ENCODE measurements at places on chromosomes 11 and 22.

GRCh38 chr11:93028960-93029522, 59.6 kb downstream of the MTNR1B start:
- no peak for DNase-seq

DNA sequence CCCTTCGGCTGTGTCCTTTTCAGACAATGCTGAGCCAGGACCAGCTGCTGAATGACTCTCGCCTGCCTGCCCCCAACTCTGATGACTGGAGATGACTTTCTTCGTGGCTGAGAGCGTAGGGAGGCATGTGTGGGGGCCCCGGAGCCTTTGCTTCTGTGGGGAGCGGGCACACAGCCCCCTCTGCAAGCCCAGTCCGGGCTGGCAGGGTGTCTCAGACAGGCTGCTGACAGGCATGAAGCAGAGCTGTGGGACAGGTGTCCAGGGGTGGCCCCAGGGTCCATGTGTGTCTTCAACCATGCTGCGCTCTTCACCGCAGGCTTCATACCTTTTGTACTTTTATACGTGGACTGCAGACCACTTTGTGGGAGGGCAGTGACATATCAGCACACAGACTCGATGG, 16.6 kb downstream of the CYB5R2 start:
- no peak for DNase-seq

- DNase-seq: no peak
Observed at GRCh38 chr11:76526878-76527277, 82.1 kb downstream of the EMSY start.

DNA sequence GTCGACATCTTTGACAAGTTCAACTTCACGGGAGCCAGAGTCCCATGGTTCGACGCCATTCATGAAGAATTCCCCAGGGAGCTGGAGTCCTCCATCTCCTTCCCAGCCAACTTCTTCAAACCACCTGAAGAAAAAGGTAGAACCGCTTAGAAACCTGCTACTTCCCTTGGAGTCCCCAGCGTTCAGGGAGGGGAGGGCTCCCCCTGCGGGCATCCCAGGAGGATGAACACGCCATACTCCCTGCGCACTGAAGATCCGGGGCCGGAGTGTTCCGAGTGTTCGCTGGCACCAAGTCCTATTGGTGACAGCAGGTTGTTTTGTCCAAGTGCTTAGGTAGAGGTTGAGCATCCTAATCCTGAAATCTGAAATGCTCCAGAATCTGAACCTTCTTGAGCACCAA, 51.7 kb upstream of the PRODH start:
- no peak for DNase-seq

- DNase-seq: no peak
Observed at GRCh38 chr22:50687829-50688228, 15.2 kb downstream of the SHANK3 start.

- DNase-seq: no peak
Observed at GRCh38 chr11:1406571-1407485, 17.1 kb downstream of the BRSK2 start.

GRCh38 chr11:131792243-131792642, 421.8 kb downstream of the NTM start:
- DNase-seq: no peak

DNA sequence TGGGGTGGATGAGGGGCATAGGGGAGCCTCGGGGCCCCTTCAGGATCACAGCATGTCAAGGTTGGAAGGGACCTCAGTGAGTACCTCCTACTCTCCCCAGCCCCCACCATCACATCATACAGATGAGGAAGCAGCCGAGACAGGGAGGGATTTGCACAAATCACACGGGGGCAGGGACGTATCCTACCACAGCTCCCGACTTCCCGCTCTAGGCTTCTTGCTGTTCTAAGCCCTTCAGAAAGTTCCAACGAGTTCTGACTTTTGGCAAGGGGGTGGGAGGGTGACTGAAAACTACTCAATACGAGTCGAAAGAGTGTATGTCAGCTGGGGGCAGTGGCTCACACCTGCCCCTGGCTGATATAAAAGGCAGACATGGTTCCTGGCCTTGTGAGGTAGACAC, 4.7 kb upstream of the RAD9A start:
- no peak for DNase-seq

DNA sequence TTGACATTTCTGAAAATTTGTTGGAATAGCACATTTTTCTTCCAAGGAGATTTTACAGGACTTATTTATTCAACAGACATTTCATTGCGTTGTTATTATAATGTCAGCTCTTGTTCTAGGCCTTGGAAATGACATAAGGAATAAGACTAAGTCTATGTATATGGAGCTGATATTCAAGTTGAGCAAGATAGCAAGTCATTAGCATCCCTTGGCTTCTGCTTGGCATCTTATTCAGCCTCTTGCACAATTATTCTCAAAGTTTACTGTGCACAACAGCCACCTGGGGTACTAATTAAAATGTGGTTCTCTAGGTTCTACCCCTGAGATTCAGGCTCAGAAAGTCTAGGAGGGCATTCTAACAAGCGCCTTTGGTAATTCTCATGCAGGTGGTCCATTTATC, 304.8 kb upstream of the DDI1 start:
- DNase-seq: no peak

DNA sequence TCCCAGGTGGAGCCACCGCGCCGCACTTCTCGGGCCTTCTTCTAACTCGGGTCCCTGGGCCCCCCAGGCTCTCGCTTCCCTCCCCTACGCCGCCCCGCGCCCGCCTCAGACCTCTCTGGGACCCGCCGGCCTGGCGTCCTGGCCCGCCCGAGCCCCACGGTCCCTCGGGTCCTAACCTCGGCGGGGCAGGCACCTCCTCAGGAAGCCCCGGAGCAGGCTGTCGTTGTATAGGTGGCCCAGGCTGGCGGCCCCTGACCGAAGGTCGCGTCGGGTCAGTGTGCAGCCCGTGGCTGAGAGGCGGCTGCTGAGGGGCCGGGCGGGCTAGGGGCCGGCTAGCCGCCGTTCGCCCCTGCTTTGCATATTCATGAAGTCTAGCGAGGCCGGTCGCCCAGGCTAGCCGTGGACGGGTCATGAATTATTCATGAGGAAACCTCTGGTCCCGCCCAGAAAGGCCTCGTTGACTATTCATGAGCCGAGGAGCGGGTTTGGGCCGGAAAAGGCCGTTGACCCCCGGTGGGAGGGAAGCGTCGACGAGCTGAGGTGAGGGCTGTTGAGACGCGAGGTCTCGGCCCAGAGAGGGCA, at the start of gene HORMAD2:
Gene HORMAD2 (plus strand): TSS at position 513 of the 582 bp plus-strand sequence. CDS start 13,489 bp downstream, outside the sequence.
- DNase-seq: no peak

GRCh38 chr22:47565607-47566006, 803.2 kb downstream of the TBC1D22A start:
- DNase-seq: no peak

DNA sequence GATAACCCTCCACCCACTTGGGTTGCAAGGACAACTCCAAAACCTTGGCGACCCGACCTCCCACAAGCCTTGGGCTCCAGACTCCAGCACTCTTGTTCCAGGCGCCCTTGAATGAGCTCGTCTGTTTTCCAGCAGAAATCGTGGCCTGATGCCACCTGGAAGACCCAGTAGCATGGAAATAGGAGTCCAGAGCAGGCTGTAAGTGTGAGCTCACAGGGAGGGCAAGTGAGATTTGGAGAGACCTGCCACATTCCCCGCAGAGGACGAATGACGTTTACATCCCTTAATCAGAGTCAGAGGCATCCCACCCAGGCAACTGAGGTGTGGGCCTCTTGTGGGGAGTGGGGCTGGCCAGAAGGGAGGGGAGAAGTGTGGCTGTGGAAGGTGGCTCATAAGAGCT, 71.9 kb downstream of the LDLRAD3 start:
- DNase-seq: no peak

- DNase-seq: no peak
Observed at GRCh38 chr11:44749189-44749588, 22.4 kb downstream of the TSPAN18 start.

DNA sequence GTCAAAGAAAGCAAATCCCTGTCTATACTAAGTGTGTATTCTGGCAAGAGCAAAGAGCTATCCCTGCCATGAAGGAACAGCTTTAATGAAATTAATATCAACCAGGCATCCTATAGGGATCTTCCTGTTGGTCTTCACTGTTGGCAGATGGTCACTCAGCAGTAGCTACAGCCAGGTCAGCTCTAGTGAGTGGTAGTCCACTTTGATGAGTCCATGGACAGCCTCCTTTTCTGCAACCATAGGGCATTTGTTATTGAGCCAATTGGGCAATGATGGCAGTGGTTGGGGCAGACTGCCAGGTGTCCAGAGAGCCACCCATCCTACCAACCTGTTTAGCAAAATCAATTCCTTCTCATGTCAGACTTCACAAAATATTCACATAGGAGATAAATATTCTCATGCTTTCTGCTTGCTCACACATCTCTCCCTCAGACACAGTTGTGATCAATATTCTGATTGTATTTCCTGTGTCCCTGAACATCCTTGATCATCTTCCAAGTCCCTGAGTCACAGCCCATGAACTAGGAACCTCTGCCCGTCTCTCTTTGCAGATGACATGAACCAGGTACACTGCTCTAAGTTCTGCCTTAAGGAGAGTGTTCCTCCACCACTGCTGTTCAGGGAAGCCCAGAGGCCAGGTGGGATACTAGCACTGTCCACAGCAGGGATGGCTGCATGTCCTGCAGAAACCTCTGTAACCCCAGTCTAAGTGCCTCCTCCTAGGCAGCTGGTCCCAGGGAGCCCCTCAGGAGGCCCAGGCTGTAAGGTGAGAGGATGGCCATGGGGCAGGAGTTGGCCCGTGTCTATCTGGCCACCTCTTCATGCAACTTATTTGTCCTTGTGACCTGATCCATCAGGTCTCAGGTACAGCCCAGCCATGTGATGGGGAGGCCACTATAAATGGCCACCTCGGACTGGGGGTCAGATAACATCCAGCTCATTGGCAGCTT, 74.2 kb upstream of the IGLL5 start:
- DNase-seq: no peak

DNA sequence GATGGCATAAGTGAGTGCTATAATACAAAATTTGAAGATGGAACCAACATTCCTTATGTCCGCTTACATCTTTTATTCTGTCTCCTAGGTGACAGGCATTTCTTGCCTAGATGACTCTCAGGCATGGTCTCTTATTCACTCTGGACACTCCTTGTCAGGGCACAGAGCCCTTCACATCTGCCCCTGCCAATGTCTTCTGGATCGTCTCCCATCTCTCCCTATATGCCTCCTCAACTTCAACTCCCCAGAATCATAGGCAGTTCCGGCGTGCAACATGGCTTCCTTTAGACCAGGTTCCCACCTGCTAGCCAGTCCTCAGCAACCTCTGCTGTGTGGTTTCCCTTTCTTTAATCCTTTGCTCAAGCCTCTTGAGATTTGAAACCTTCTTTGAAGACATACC, 300.9 kb downstream of the TENM4 start:
- DNase-seq: no peak

GRCh38 chr22:35616043-35616442, 1.1 kb downstream of the MB start:
- DNase-seq: no peak

GRCh38 chr22:18057568-18058209, 20.1 kb upstream of the PEX26 start:
- DNase-seq: no peak

- DNase-seq: no peak
Observed at GRCh38 chr11:76891793-76892192, 31.1 kb downstream of the ACER3 start.

GRCh38 chr11:20277014-20277413, 86.5 kb upstream of the HTATIP2 start:
- no peak for DNase-seq

DNA sequence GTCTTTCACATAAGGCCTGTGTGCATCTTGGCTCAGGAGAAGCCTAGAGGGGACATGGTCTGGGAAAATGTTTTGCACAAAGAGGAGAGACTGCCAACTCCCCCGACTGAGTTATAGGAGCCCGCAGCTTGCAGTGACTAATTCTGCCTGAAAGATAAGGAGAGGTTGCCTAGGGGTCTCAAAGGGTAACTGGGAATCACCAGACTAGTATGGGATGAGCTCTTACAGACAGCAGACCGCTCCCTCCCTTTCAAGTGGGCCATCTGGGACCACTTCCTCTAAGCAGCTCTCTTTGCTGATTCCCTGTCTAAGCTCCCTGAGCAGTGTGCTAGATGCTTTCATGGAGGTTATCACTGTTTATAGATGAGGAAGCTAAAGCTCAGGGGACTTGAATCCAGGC, 105.1 kb downstream of the TENM4 start:
- no peak for DNase-seq

GRCh38 chr22:21025266-21025665, 7.1 kb downstream of the SLC7A4 start:
- DNase-seq: no peak

- peak; percentile 28 for DNase-seq
Observed at GRCh38 chr11:12888525-12889158, 120.5 kb upstream of the RASSF10 start.
